Smooth muscle cell of the coronary artery (primary cell): ENCODE measurements at places on chromosomes 1 and 21. TPM values are rescaled to one million over a fixed set of nuclear protein-coding genes. Genes with fewer than 3 reads are reported as not detected.

BCAR3 gene
- total RNA-seq = 17.4 and 26.3 TPM in 2 replicates

HAO2 gene
- total RNA-seq = 2.0 TPM in 1 of 2 replicates, not detected in the other

SPRR3 gene
- total RNA-seq = not detected in 2 replicates

RGS16 gene
- 0.30 and 3.3 TPM in 2 replicates for total RNA-seq

APCS gene
- total RNA-seq = not detected in 2 replicates

HFM1 gene
- 0.08 and 0.23 TPM in 2 replicates for total RNA-seq

PLPPR5 gene
- not detected in 2 replicates for total RNA-seq

GNG12 gene
- total RNA-seq = 70.4 and 130 TPM in 2 replicates

MATN1 gene
- total RNA-seq = 0.23 TPM in 1 of 2 replicates, not detected in the other

SLAMF1 gene
- total RNA-seq = not detected in 2 replicates

EPHA8 gene
- not detected in 2 replicates for total RNA-seq

NBPF1 gene
- total RNA-seq = 21.3 and 36.2 TPM in 2 replicates

TEX38 gene
- not detected in 2 replicates for total RNA-seq

KCNJ10 gene
- total RNA-seq = not detected in 2 replicates

SAMD11 gene
- total RNA-seq = 0.23 and 4.4 TPM in 2 replicates

RHBDL2 gene
- 0.59 and 0.60 TPM in 2 replicates for total RNA-seq

PTAFR gene
- total RNA-seq = 0.12 TPM in 1 of 2 replicates, not detected in the other
